Posterior cingulate gyrus (tissue), 11 donors: ENCODE measurements at places on chromosomes 3 and 15.
A peak's percentile ranks its signal among the peaks of the same experiment; 100 is the strongest.

- no peak for DNase-seq
These were observed 1.3 kb downstream of the NOP10 start for GRCh38 chr15:34341381-34342212.

GRCh38 chr3:155664925-155665695 lies 79.8 kb downstream of the PLCH1 start:
- DNase-seq: no peak

DNA sequence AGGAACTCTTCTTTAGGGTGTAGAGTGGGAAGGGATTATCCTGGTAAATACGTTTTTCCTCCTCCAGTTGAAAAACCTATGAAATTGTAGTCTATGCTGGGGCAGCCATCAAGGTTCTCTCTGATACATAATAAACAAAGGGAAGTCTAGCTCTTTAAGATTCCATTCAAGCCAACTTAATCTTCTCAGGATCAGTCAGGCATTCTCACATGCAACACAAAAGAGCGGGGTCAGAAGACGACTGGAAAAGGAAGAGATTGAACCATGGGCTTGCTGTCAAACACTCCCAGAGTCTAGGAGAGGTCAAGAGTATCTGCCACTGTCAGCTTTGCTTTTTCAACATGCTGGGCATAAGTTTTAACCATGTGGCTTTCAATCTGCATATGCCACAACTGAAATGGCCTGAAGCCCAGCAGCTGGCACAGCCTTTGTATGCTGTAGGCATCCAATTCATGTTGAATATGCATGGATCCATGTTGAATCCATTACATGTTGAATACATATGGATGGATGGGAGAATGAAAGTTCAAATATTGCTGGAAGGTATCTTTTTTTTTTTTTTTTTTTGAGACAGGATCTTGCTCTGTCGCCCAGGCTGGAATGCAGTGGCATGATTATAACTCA lies 8.5 kb downstream of the TRAT1 start:
- no peak for DNase-seq

GRCh38 chr3:114440700-114441099 lies 146.9 kb downstream of the TIGIT start:
- no peak for DNase-seq

DNA sequence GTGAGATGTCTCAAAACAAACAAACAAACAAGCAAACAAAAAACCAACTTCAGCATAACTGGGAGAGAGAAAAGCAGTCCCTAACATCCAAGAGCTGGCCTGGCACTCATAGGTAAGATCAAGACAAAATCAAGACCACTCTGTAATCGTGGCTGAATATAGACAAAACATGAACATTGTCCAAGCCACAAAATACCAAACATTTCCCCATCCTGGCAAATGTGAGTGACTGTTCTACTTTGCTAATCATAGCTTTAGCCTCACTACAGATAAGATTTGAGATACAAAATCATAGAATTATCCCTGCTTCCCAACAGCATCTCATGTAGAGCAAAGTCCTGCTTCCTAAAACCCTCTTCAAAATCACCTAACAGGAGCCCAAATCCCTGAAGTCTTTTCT lies 116.7 kb upstream of the PRTG start:
- no peak for DNase-seq

DNA sequence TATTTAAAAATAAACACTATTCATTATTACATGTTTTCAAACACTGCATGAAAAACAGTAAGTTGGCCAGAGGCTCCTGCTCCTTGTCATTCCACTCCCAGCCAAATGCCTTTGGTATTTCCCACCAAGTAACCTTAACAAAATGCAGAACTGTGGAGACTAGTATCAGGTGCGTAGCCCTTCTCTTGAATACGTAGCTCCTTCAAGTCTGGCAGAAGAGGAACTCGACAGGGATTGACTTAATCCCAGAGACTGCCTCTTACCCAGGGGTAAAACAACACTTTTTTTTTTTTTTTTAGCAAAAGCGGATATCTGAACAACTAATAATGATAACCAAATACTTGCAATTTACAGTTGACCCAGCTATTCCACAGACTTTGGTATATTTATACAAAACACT lies 738 bp downstream of the COMMD2 start:
- DNase-seq: no peak

GRCh38 chr15:52557274-52557641 lies 11.6 kb downstream of the ARPP19 start:
- no peak for DNase-seq

- DNase-seq: no peak
These were observed 368.6 kb upstream of the GBE1 start for GRCh38 chr3:82130046-82130445.

- DNase-seq: no peak
These were observed 371.9 kb upstream of the RARB start for GRCh38 chr3:25056036-25056755.

DNA sequence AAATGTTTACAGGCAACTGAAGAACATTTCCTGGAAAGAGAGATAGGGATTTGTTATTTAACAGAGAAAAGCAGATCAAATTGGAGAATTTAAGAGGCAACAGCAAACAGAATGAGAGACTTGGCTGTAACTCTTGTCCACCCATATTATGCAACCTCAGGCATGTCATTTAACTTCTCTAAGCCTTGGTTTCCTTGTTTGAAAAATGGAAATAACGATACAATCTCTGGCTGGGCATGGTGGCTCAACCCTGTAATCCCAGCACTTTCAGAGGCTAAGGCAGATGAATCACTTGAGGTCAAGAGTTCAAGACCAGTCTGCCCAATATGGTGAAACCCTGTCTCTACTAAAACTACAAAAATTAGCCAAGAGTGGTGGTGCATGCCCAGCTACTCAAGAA lies 23.7 kb downstream of the ARRDC4 start:
- DNase-seq: no peak

DNA sequence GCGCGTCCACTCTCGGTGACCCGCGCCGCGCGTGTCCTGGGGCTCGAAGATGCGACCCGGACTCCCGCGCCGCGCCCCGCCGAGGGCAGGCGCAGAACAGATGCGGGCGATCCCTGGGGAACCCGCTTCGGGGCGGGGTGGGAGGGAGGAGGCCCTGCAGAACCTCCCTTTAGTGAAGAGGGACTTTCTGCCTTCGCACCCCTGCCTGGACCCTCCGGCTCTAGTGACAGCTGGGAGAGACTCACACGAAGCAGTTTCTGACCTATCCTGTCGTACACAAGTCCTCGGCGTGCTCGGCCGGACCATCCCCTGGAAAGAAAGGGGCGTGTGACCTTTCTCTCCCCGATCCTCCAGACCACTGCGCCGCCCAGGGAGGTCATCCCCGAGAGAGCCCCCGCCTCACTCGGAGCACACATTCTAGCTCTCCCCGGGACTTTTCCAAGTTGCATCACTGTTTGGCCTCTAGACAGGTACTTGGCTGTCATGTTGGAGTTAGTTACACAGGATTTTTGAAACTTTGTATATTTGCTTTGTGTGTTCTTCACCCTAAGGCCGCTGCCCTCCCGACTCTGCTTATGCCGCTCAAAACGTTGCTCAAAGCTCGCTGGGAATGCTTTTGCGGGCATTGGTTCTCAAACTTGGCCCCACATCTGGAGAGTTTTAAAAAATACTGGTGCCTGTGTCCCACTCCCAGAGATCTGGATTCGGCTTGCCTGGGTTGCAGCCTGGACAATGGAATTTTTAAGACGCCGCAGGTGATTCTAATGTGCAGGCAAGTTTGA lies 582 bp downstream of the CGNL1 start:
- no peak for DNase-seq

DNA sequence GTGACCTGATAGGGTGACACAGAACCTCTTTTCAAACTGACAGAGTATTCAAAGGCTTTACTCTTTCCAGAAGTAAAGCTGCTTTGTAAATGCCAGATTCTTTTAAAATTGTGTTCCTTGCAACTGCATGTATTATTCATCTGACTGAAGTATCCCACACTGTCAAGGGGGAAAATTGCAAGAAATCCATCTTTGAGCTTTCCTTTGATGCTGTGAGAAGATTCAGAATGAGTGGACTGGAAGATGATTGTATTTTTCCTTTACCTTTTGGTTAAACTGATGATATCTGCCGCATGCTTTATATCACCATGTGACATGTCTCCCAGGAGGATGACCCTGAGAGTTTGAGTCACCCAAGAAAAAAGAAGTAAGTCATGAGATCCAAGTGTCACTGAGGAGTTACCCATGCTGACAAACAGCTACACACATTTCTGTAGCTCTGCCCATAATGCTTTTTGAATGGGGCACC lies 250.8 kb upstream of the CBLB start:
- no peak for DNase-seq

DNA sequence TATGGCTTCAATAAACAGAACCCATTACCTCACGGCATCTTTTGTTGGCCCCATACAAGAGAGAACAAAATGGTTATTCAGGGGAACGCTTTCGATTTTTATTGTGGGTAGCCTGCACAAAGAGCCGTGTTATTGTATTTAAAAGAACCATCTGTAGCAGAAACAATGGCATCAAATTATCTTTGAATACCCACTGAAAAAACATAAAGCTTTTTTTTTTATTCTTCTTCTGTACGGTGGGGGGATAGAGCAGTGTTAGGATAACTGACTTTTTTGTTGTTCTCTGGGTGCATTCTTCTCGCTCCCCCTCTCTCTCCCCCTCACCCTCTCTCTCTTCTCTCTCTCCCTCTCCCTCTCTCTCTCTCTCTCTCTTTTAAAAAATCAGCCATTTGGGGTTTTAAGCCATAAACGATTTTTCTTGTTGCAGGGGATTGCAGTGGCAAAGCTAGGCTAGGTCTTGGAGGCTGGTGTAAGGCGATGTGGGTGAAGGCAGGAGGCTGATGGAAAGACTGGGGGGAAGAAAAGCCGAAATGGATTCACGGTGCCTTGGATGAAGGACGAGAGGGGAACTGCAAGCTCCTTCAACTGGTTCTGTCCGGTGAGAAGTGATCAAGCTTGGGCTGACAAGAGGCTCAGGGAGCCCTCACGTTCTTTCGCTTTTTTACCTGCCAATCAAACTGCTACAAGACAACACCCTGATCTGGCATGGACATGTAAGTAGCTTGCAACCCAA lies 12.4 kb upstream of the SOX2 start:
- no peak for DNase-seq

- DNase-seq: peak; percentile 52
These were observed 127.6 kb upstream of the MEF2A start for GRCh38 chr15:99438224-99438585.

DNA sequence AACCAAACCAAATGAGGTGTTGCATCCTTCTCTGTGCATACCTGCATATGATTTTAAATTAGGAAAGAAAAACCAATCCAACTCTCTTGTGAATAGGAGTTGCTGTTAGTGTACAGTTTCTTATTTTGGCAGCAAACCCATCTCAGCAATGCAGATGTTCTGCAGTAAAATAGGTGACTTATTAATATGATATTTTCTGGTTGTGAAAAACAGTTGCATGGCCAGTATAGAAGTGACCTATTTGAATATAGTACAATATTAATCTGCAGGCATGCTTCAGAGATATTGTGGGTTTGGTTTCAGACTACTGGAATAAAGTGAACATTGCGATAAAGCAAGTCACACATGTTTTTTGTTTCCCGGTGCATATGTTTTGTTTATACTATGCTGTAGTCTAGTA lies 42.2 kb downstream of the AKAP13 start:
- DNase-seq: no peak

DNA sequence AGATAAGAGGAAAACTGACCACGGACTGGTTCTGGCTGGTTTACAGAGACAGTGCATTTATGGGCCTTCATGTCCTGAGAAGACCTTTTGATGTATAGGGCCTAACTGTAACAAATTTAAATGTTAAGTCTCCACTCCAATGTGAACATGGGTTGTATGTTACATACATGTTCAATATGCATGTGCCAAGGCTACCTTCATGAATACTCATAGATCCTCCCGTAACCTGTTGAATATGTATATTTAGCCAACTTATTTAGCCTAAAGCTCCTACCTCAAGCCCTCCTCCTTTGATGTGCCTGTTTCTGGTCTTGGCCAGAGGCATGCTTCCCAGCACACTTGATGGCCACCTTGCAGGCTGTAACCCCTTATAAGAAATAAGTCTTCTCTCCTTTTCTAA lies at the start of gene OR5H2:
Gene OR5H2, plus strand, starts transcription at position 301 of the 400 bp plus-strand sequence. CDS start 398 bp downstream, outside the sequence.
- DNase-seq: no peak

GRCh38 chr3:128993461-128994172 lies at the start of gene CFAP92:
Gene CFAP92 (minus strand): TSS chr3:128994076. CDS start chr3:128993304, 772 bp downstream.
- peak; percentile 98 for DNase-seq

DNA sequence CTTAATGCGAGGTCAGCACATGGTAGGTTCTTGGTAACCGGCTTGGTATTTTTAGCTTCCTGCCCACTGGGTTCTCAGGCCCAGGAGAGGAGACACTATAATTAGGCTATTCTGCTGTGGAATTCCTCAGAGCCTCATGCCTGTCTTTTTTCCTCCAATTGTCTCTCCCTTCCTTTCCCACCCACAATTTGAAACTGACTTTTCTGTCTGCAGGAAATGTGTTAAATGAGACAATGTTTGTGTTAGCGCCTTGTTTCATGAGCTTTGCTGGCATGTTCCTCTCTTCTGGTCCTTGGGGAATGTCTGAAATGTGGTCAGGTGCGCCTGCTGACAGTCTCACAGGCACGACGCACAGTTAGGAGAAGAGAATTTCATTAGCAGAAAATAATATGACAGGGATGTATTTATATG lies 223.6 kb upstream of the CTNNB1 start:
- DNase-seq: no peak

- DNase-seq: no peak
These were observed 30.1 kb upstream of the ZNF502 start for GRCh38 chr3:44682182-44682896.

DNA sequence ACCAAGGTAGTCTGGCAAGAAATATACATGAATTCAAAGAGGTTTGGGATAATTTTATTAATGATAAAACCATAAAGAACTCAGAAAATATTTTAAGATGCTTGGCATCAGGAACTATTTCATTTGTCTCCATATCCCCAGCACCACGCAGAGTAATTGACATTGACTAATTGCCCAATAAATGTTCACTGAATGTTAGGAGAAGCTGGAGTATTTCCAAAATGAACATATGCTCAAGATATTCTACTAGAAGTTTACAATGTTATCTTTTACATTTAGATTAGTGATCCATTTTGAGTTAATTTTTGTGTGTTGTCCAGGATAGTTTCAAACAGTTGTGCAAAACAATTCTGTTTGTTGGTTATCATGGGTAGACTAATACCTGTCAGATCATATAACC lies 298.8 kb upstream of the CTDSPL start:
- no peak for DNase-seq

- DNase-seq: no peak
These were observed 85.2 kb downstream of the KBTBD8 start for GRCh38 chr3:67083277-67083676.

DNA sequence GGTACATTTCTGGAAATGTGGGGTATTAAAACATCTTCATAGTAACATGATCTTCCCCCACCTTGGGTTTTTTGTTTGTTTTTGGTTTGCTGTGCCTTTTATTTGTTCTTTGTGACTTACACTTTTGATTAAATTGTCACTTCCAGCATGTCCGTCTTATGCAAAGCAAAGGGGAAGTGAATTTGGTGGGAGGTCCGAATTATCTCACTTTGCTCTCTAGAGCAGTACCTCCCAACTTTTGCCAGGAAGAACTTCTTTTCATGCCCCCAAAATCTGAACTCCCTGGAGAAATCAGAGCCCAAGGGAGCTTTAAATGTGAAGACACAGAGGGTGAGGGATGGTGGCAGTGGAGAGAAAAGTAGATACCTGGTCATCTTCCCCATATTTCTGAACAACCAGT lies 173.1 kb downstream of the IL5RA start:
- DNase-seq: no peak

GRCh38 chr3:195453236-195453635 lies 10.4 kb upstream of the ACAP2 start:
- DNase-seq: no peak

- no peak for DNase-seq
These were observed 20.3 kb downstream of the XXYLT1 start for GRCh38 chr3:195250473-195251251.

GRCh38 chr3:11059799-11060115 lies 67.2 kb downstream of the SLC6A1 start:
- no peak for DNase-seq
